ENCODE measurements at places on chromosomes 12 and 14.

- no peak for DNase-seq
These were observed 198.7 kb upstream of the EEA1 start for GRCh38 chr12:93127582-93128331.

DNA sequence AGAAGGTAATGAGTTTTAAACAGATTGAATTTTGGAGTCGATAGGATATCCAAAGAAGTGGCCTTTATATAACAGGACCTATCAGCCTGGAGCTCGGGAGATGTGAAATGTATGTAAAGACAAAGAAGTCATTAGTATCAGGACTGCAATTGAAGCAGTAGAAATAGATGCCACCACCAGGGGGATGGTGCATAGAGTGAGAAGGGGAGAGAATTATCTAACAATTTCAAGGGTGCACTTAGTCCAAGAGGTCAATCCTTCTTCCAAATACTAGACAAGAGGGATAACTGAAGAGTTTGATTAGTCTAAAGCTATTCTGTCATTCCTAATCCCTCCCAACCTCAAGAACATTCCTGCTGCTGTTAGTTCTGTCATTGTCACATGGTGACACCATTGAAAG lies 127.8 kb downstream of the CFAP54 start:
- no peak for DNase-seq

DNA sequence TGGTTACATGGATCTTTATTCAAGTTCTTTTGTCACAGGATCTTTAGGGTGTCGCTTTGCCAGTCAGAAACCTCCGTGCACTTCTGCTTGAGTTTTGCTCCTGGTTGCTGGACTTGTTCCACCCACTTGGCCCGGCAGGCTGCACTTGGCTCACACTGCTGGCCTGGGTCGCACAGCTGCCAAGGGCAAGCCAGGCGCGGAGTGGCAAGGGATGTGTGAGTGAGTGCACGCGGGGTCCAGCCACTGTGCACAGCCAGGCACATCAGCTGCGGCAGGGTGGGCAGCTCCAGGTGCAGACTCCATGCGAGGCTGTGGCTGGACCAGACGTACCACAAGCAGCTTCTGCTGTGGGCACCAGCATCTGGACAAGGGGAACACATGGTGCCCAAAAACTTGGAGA lies 76.6 kb downstream of the DERA start:
- no peak for DNase-seq

GRCh38 chr12:56687223-56688128 lies 608 bp downstream of the PTGES3 start:
- no peak for DNase-seq

- DNase-seq, result no peak
These were observed 2.4 kb downstream of the PRR13 start for GRCh38 chr12:53443955-53444354.

Data from stimulated activated CD4-positive, alpha-beta T cell treated with anti-CD3 and anti-CD28 coated beads, Interleukin-15, amount 100 ng/mL, for 48 hours (primary cell).